ENCODE measurements at places on chromosomes 2 and 18.

GRCh38 chr2:205267323-205267722 lies 415.0 kb upstream of the NRP2 start:
- no peak for DNase-seq

GRCh38 chr2:3242747-3243369 lies 134.8 kb downstream of the EIPR1 start:
- DNase-seq = no peak

DNA sequence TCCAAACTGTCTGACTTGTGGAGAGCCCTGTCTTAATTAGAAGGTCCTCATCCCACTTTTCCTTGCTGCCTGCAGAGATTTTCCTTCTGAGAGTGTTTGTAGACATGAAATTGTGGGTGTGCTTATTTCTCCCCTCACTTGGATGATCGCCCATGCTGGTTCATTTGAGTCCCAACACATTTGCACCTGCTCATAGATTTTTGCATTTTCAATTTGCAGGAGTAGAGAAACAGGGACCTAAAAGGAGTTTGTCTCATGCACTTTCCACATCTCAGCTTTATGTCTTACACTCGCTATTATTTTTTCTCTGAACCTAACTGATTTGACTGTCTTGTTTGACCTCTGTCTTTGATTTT lies 33.2 kb upstream of the FHL2 start:
- no peak for DNase-seq

DNA sequence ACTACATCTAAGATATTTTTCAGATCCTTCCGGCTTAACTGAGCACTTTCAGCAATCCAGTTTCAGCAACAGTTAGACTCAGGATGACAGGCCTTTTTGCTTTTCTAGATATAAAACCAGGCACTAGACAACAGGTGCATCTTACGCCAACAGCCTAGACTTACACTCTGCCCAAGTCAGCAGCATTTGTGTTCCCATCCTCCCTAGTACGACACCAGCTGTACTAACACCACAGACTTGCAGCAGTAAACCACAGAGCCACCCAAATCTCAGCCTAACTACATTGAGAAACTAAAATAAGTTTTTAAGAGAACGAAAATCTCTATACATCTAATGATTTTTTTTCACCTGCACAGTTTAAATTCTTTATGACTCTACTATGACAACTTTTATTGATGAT lies 89.9 kb upstream of the DNMT3A start:
- no peak for DNase-seq

DNA sequence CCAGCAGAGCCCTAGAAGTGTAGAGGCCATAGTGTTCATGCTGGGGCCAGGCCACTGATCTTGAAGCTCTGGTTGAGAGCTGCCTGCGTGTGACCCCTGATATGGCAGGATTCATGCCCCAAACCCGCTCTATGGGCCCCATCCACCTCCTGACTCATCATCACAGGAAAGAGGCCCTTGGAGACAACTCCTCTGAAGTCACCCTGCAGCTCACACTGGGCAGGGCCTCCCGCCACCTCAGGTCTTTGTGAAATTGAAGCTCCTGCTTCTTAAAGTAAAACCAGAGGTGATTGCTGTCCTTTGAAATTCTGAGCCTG lies 12.0 kb upstream of the TUBB6 start:
- DNase-seq = peak; percentile 65

DNA sequence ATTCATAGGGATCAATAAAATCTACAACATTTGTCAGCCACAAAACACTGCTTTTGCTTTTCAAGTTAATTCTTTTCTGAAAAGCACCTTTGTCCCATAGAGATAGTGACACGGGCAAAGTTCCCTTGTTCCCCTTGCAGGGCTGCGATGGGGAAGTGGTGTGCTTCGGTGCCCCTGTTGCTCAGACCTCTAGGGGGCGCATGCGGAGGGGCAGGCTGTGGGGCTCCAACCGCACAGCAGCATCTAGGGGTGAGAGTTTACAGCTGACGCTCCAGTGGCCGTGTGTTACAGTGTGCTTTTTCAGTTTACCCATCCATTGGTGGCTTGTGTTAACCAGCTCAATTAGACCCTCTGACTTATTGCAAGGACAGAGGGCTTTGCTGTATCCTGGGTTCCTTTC lies 1432.2 kb upstream of the ACVR2A start:
- DNase-seq = no peak

DNA sequence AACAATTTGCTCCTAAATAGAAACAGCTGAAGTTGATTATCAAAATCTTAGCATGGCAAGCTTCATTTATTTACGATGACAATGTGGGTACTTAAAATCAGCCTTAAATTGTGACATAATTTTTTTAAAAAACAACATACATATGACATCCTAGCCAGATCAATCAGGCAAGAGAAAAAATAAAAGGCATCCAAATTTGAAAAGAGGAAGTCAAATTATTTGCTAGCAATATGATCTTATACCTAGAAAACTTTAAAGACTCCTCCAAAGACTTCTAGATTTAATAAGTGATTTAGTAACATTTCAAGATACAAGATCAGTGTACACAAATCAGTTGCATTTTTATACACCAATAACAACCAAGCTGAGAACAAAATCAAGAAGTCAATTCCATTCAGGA lies 14.3 kb upstream of the PPP3R1 start:
- no peak for DNase-seq

DNA sequence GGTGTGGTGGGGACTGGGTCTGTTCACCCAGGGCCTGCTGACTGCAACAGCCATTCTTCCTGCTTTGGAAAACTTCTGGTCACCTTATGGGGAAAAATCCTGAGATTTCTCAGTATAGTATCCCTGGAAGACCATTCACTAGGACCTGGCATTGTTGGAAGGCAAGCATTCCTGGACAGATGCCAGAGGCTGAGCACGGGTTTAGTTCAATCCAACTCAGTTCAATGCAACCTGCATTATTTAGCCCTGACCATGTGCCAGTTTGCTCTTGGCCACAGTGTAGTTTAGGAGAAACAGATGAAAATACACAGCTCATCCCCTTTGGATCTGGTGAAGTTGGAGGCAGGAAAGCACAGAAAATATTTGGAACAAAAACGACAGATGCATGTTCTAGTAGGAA lies 95.9 kb downstream of the LPIN1 start:
- no peak for DNase-seq

DNA sequence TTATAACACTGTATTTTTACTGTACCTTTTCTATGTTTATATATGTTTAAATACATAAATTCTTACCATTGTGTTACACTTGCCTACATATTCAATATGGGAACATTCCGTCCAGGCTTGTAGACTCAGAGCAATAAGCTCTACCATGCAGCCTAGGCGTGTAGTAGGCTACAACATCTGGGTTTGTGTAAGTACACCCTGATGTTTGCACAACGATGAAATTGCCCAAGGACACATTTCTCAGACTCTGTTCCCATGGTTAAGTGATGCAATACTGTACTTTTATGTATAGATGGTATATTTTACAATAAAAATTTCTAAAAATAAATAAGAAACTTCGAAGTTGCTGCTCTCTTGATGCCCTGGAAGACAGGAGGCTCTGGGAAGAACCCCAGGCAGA lies 38.4 kb downstream of the YPEL5 start:
- no peak for DNase-seq

- no peak for DNase-seq
Observed at GRCh38 chr18:21112140-21112473, 494 bp upstream of the ROCK1 start.

DNA sequence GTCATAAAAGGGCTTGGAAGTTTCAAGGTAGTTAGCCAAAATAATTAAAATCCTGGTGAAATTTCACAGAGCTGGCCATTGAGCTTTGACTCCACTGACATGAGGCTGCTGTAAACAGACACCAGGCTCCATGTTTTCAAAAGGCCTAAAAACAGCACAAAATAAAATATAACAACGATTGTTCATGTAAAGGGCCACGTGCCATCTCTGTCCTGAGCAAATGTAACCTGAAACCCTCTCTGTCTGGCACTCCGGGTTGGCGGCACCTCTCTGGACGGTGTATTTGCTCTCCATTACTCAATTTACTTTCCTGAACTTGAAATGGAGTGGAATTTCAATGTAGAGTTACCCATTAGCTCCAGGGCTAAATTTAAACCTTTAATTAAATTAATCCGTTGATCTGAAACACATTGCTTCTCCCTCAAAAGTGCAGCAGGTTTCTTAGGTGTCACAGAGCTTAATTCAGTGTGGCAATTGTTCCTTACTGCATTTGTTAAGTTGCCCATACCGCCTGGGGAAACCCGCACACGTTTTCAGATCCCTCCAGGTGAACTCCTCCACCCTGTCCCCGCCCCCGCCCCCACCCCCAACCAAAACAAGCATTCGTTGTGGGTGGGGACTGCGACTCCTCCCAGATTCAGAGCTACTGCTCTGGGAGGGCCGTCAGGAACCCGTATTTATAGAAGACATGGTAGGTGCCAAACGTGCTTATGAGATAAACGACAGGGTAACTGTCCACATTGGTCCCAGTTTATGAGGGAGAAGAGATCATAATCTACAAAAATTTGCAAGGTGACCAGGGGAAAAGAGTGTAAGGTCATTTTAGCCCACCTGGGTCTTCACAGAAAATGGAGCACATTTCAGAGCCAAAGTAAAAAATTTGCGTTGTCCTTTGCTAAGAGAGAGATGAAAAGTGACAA lies 1.2 kb upstream of the CABLES1 start:
- no peak for DNase-seq

DNA sequence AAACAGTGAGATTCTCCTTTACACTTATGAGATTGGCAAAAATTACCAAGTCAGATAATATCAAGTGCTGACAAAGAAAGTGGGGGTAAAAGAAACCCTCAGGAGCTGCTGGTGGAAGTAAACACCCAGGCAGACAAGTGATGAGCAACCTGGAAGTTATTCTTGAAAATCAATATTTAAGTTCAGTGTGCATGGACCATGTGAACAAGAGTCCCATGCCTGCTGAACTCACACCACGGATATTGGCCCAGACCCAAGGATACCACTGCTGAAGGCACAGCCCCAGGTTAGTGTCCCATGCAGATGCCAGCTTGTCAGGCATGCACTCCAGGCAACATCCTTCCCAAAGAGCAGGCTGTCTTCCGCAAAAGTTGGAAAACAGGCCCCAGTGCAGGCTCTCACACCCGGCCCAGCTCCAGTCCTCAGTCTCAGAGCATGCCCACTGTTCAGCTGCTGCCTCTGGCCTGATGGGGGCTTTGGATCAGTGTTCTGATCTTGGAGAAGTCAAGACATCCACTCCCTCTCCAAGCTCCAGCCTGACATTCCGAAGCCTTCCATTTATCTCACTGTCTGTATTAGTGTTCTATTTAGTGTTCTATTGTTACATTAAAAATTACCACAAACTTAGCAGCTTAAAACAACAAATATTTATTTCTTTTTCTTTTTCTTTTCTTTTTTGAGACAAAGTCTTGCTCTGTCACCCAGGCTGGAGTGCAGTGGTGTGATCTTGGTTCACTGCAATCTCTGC lies 70.0 kb downstream of the HS1BP3 start:
- DNase-seq = no peak

DNA sequence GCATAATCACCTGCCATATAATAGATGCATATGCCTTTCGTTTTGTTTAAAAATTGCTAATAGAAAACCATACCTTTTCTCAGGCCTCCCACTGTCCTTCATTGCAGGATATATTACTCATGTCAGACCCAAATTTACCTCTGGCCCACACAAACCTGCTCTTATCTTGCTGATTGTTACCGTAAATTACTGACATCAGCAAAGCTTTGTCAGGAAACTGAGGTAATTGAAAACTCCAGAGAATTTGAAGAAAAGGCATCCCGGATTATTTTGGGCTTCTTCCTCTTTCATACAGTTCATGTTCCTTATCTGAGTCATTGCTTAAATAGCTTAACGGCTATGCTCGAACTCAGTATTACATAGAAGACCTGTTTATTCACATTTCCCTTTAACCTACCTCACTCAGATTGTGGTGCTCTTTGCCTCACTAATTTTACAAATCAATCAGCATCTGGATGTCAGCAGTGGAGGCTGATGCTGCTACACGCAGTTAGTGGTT lies 145.7 kb downstream of the ZEB2 start:
- no peak for DNase-seq

DNA sequence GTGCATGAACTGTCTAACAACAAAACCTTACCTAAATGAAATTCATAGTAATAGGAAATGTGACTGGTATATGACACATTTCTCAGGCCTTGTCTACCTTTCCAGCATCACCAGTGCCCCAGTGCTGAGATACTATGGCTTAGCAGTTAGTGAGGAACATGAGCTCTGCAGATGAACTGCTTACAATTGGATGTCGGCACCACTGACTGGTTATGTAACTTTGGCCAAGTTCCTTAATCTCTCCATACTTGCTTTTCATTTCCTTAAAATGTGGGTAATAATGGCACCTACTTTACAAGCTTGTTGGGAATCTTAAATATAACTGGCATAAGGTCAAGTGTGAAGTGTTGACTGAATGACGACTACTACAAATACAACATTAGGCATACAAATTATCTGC lies 136.3 kb downstream of the OLA1 start:
- no peak for DNase-seq

DNA sequence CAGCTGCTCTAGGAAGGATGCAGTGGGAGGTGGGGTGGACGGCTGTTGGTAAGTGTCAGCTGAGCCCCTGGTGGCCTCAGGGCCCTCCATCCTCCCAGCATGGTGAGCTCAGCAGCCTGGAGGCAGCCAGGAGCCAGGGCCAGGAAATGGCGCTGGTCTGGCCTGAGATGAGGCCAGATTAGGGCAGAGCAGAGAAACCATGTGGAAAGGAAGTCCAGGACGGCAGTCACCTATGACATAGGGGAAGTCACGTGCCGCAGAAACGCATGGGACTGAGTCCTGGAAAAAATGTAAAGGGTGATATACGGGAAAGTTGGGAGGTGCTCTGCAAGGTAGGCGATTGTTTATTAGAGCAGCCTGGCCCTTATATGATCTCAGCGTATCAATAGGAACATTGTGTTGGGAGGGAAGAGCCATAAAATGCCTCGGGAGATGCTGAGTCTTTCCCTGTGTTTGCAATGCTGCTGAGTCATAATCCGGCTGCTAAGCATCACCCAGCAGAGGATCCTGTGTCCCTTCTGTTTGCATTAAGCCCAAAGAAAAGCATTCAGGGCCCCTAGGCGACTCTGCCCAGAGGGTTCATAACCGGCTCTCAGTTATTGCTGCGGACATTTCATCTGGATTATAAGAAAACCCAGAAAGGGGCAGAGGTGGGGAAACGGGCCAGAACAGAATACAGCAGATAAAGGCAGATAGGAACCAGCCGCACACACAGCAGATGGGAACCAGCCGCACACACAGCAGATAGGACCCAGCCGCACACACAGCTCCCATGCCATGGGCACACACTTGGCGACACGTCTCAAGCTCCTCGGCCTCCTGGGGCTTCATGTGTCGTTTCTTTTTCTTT lies 30.3 kb upstream of the B3GNT7 start:
- DNase-seq = peak; percentile 90

- peak; percentile 63 for DNase-seq
Observed at GRCh38 chr2:101823347-101823791, 125.9 kb downstream of the MAP4K4 start.

- DNase-seq = no peak
Observed at GRCh38 chr2:49940626-49941025, 786.3 kb upstream of the FSHR start.

GRCh38 chr18:76493213-76494161 lies 1.6 kb downstream of the ZNF516 start:
- peak; percentile 43 for DNase-seq

- DNase-seq = no peak
Observed at GRCh38 chr18:55403421-55403949, 184.5 kb downstream of the TCF4 start.
